ENCODE measurements at places on chromosomes 4 and X.

- no peak for DNase-seq
Observed at GRCh38 chr4:121519236-121519838, 138.5 kb upstream of the QRFPR start.

DNA sequence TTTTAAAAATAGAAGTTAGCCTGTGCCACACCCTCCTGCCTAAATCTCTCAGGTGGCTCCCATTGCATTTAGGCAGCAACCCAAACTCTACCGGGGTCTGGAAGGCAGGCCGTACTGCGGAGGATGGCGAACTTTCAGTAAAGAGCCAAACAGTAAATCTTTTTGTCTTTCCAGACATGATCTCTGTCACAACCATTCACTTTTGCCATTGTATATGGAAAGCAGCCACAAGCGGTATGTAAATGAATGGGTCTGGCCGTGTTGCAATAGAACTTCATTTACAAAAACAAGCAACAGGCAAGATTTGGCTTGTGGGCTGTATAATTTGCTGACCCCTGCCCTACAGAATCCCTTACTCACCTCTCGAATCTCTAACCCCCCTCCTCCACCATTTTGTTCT is 3.3 kb downstream of the RADX start:
- DNase-seq = no peak

DNA sequence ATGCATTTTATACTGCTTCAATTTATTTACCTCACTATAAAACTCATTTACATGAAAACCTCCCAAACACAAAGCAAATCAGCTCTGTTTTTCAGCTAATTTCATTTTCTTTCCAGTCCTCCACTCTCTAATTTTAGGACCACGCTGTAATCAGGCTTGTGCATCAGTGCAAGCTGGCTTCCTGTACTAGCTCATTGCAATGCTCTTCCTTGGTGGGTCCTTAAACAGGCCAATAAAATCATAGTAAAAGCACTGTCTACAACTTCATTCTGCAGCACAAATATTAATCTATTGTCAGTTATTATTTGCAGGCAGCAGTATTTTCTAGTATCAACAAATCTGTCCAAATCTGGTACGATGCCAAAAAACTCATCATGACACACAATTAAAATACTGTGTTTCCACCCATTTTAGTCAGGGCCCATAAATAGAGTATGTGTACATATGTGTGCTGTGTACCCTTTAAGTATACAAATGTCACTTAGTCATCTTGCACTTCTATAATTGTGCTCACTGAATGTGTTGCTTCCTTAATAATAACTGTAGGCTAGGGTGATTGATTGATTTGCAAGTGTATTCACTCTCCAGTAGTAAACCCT is 178.2 kb upstream of the HCCS start:
- DNase-seq = no peak

- DNase-seq = no peak
Observed at GRCh38 chrX:91108761-91109160, 325.9 kb upstream of the PABPC5 start.

- DNase-seq = no peak
Observed at GRCh38 chrX:113384628-113385027, 544.0 kb upstream of the AMOT start.

GRCh38 chr4:7915875-7916242 is 23.8 kb downstream of the AFAP1 start:
- no peak for DNase-seq

DNA sequence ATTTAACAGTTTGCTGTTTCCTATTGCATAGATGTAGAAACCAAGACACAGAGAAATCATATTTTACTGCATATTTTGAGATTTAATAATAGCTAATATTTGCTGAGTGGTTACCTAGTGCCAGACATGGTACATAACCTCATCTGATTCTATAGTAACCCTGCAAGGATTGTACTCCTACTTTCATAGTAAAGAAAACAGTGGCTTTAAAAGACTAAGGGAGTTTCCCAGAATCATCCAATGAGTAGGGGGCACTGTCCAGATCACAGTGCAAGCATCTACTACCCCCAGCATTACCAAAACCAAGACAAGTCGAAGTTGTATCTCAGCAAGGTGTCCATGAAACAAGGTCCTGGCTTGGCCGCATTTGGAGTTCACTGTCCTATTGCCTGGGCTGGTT is 224.5 kb upstream of the TENM3 start:
- DNase-seq = no peak

GRCh38 chr4:94408549-94409374 is 43.0 kb upstream of the PDLIM5 start:
- no peak for DNase-seq

DNA sequence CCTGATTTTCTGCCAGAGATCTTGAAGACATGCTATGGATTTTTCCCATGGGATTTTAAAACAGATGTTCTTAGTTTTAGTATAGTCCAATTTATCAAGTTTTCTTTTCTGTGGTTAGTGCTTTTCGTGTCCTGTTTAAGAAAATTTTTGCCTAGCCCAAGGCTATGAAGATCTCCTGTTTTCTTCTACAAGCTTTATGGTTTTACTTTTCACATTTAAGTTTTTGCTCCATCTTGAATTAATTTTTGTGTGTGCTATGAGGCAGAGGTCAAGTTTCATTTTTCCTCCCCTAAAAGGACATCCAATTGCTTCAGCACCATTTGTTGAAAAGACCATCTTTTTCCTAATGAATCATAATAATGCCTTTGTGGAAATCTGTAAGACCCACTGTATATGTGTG is 65.6 kb downstream of the POLR2B start:
- DNase-seq = no peak

DNA sequence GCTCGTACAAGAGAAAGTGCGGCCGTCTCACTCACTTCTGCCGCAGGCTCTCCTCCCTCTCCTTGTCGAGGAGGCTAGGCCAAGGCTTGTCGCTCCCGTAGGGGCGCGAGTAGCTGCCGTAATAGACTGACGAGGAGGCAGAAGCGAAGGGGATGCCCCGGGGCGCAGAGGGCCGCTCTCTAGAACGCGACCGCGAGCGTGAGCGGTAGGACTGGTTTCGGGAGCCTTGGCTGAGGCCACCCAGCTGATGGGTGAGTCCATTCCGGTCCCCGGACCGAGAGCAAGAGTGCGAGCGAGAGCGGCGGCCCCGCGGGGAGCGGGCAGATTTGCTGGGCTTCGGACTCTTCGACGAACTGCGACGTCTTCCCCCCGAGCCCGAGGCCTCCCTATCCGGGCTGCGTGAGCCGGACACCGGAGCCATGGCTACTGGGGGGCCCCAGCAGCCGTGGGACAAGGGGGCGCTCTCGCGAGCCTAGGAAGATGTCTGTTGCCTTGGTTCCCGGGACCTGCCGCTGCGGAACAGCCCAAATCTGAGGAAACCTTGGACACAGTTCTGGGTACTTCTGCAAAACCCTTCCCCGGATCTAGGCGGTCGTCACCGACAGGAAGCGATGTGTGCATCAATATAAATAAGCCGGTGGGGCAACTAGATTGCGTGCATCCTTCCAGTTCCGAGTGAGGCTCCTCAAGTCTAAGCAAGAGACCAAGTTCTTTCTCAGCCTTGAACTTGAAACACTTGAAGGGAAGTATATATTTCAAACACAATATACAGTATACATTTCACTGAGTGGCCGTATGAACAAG is at the start of gene NKAP:
Gene NKAP (minus strand): TSS at position 567 of the 804 bp plus-strand sequence. CDS start 146 bp downstream, at position 421.
- peak; percentile 49 for DNase-seq

DNA sequence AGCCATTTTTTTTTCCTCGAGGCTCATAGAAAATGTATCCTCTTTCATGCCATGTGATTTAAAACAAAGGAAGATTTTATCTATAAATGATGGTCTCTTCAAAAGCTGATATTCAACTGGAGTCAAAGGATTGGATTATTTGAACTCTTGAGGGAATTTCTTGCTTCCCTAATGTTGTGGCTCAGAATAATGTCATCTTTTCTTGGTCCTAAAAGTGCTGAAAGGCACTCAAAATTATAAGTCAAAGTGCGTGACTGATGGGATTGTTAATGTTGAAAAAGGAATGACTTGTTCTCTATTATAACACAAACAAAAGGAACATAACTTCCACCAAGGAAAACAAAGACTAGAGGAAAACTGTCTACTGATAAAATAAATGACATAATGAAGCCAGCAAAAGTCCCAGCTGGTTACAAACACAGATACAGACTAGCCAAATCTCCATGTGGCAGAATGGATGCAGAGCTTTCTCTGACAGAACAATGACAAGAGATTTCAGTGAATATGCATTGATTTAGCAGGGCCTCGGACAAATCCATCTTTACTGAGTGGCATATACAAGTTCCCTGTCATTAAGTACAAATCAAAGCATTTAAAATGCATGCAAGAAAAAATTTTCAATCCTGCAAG is 552.6 kb downstream of the GBA3 start:
- DNase-seq = no peak

DNA sequence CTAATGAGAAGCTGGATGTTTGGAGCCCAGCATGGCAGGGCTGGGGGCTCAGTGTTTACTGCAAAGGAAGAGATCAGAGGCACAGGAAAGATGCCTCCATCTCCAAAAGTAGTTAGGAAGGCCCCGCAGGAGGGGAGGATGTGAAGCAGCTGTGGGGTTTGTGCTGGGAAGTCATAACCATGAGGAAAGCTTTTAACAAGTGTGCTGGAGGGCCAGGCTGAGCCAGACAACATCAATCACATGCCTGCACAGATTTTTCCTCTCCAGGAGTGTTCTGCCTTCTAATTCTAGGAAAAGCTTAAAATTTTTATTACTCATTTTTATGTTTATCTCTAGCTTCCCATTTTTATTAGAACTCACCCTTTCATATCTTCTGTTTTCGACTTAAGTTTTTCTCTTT is 65.4 kb downstream of the GPR82 start:
- DNase-seq = no peak

GRCh38 chr4:26985873-26986272 is 125.2 kb downstream of the STIM2 start:
- no peak for DNase-seq

DNA sequence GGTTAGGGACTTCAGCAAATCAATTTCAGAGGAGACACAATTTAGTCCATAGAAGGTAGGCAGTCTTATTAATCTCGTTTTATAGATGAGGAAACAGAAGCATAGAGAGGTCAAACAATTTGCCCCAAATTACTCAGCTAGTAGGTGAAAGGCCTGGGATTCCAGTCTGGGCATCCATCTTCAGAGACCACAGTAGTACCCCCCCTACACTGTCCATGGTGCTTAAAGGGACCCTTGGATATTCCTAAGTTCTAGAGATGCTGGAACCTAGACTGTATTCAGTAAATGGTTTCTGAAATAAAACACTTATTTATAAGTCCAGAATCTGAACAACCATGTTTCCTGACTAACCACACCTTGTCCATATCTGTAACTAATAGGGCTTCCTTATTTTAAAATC is 174.8 kb downstream of the CEP135 start:
- no peak for DNase-seq

DNA sequence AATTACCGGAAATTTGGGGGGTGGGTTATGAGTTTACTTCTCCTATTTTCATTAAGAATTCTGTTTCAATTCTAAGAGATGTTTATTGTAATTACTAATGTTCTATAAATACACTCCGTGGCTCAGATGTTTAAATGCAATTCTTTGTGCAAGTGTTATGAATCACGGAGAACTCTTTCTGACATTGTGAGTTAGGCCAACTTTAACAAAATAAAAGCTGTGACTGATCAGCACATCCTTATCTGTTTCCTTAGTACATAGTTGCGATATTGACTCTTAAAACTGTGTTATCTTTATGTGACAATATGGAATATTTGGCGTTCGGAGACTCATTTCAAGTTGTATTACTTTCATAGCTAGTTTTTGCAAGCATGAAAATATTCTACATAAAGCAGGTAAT is 902 bp downstream of the KLHL4 start:
- no peak for DNase-seq

DNA sequence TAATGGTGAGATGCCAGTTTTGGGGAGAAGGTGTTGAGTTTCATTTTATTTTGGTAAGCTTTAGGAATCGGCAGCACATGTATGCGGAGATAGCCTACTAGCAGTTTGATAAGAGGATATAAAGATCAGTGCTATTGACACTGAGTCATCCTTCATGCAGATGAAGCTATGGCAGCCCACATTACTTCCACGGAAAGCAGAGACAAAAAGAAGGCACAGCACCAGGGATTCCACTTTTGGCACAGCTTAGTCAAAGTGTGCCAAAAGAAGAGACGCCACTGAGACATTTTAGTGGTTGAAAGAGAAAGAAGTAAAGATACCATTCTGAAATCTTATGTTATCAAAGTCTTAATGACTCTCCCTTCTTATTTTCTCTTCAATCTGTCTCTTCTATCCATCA is 103.8 kb downstream of the GABRB1 start:
- DNase-seq = no peak

DNA sequence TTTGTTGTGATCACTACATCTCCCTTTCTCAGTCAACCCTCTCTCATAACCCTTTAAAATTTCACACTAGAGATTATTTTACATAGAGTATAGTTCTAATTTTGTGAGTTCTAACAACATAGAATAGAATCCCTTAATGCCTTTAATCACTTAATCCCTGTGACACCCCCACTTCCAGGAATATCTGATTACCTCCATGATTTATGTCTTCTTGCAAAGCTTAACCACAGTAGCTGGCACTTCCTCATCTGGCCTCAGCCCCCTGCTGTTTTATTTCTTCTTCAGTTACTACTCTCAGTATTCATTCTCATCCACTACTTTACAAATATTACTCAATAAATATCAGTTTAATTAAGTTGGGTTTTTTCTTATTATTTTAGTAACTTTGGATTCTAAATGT is 340.9 kb downstream of the CENPC start:
- no peak for DNase-seq

GRCh38 chr4:169219440-169219839 is 51.3 kb downstream of the SH3RF1 start:
- no peak for DNase-seq

DNA sequence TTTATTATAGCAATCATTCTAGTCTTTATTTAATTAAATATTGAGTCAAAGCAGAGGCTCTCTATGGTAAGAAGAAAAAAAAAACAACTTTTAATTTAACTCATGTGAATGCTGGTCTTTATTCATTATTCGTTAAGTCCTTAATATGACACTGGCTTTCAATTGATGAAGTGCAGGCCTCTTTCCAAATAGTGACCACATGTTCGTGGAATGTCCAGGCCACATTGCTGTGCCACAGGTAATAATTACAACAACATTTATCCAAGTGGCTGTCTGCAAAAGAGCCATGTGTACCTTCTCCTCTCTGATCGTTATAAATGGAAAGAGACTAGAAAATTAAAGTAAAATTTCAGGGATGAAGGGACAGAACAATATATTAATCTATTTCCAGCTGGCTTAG is 220.1 kb upstream of the PABPC4L start:
- no peak for DNase-seq

DNA sequence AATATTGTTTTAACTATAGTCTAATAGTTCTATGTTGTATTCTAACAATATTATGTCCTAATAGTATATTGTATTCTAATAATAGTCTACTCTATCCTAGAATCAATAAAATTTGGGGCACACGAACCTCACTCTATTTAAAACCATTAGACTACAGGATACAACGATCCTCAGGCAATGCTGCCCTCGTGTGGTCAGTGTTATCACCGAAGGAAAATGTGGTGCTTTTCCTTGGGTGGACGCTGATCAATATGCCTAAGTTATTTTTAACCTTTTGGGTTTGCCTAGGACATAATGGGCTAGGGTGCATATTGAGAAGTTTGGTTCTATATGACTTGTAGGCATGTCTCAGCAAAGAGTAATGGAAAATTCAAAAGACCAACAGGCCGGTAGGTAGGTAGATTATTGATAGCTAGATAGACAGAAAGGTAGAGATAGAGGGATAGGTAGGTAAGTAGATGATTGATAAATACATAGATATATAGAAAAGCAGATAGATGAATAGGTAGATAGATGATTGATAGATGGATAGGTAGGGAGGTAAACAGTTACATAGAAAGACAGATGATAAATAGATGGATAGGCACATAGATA is 75.1 kb downstream of the PRKX start:
- peak; percentile 3 for DNase-seq

Measured in stimulated activated CD8-positive, alpha-beta memory T cell treated with anti-CD3 and anti-CD28 coated beads, Interleukin-4, amount 100 ng/mL, for 1 hour (primary cell).